Non-pigmented ciliary epithelial cell (primary cell): ENCODE measurements at places on chromosomes 11 and 22.

- DNase-seq: no peak
These were observed 342.1 kb downstream of the CTTN start for GRCh38 chr11:70740488-70740851.

- no peak for DNase-seq
These were observed 18.9 kb upstream of the RFPL3 start for GRCh38 chr22:32338757-32339156.

DNA sequence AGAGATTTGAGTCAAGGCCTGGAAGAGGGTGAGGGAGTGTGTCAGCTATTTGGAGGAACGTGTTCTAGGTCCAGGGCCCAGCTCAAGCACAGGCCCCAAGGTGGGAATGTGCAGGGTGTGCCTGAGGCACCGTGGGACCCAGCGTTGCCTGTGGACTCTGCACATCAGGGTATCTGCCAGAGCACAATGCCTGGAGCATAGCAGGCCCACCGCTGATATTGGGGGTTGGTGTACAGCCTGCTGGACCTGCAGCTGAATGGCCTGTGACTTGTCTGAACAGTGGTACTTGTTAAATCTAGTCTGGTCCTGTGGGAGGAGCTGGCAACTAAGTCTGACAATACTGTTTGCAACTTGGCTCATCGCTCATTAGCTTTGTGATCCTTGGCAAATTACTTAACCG lies 131.7 kb downstream of the GRIK4 start:
- DNase-seq: no peak

- DNase-seq: no peak
These were observed 10.6 kb downstream of the SNX32 start for GRCh38 chr11:65844231-65844872.

DNA sequence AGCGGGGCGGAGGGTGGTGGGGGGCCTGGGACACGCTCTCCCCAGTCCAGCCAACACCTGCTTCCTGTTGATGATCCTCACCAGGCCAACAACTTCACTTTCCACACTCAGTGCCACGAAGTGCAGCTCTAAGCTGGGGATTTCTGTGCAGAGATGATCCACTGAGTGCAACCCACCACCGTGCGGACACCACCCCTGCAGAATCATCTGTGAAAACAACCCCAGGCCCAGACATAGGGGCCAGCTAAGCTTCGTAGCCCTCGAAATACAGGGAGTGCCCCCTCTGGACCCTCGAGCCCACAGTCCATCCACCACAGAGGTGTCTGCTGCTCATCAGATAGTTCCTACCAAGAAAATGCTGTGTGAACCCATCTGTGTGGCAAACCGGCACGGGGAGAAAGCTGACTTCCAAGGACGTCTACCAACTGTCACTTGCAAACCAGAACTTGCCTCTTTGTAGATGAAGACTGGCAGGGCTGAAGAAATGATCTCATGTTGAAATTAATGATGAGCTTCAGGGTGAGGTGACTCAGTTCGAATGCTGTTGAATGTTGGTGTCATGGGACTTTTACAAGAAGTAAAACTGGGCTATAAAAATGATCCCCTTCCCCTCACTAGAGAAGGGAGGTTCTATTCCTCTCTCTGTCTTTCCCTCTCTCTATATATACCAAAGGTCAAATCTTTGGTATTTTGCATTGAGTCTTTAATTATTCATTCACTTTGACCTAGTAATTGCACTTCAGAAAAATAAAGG lies 73.4 kb downstream of the MYEOV start:
- no peak for DNase-seq

GRCh38 chr11:96038046-96038445 lies 114.1 kb upstream of the MTMR2 start:
- DNase-seq: no peak

GRCh38 chr22:46678785-46679700 lies 58.9 kb downstream of the GRAMD4 start:
- DNase-seq: no peak

GRCh38 chr11:61654397-61654829 lies 25.8 kb upstream of the DAGLA start:
- DNase-seq: no peak

DNA sequence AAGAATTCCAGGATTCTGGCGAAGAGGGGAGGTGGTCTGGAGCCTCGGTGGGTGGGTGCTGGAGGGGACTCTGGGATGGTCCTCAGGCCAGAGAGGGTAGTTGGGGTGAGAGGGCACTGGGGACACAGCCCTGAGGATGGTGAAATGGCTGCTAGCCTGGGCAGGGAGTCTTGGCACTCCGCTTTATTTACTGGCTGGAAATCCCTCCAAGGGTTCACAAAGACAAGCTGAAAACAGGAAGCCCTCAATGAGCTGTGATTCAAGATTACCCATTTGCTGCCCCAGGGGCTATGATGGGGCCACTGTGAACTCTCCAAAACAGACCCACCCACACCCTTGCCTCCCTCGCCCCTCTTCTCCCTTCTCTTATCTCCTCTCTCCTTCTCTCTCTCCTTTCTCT lies 71.9 kb downstream of the FBXO7 start:
- no peak for DNase-seq

DNA sequence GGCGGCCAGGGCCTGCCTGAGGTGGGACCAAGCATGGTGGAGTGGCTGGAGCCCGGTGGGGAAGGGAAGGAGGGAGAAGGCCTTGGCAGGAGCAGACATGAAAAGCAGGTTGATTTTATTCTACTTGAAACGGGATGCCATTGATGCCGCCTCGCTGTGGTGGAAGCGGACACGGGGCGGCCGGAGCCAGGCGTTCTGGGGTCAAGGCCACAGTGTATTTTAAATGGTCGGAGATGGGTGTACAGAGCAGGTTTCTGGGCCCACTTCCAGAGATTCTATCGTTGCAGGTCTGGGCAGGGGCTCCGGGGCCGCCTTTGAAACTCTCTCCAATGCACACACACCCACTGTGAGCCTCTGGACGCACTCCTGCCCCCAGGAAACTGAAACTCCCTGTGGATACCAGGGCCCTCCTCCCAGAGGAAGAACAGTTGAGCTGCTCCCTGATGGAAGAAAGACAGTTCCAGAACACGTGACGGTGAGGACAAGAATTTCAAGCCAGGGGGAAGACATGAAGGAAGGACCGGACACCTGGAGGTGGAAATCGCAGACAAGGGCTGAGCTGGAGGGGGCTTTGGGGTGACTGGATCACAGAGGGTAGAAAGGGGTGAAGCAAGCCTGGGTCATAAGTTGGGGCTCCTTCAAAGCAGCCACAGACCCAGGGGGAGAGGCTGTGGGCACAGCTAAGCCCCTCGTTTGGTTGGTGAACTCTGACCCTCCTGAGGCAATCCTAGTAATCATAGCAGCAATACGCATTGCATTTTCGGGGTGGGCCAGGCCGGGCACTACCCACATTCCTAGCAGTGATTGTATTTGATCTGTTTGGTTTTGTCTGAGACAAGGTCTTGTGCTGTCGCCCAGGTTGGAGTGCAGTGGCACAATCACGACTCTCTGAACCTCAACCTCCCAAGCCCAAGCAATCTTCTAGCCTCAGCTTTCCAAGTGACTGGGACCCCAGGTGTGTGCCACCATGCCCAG lies 12.3 kb upstream of the LINC01488 start:
- no peak for DNase-seq

GRCh38 chr11:16813126-16813525 lies 74.7 kb downstream of the C11orf58 start:
- no peak for DNase-seq

DNA sequence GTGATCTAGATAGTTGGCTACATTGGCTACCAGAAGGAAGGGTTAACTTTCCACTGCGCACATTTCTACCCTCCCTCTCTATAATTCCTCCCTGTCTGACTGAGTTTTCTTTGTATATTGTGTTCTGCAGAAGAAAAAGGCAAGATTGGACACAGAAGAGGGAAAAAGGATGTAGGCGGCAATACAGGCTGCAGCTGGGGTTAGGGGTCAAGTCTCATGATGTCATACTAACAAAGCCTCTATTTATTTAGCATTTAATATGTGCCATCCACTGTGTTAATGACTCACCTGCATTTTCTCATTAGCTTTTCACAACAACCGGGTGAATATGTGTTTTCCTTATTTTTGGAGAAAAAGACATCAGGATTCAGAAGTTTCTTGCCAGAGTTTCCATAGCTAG lies 2.0 kb downstream of the FAM83F start:
- DNase-seq: no peak

DNA sequence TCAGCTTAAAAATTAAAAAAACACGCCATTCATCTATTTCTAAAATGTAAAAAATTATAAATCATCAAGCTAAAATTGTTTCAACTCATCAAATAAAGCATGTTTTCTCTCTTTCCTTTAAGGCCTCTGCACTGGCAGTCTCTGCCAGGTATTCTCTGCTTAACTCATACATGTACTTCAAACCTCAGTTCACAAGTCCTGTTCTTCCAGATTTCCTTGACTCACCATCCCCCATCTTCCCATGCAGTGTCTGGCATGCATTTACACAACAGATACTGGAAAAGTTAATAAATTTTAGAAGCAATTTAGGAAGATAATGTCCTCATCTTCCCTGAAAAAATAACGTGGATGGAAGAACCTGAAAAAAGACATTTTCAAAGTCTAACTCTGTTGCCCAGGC lies 32.5 kb downstream of the CSTF3 start:
- DNase-seq: no peak

DNA sequence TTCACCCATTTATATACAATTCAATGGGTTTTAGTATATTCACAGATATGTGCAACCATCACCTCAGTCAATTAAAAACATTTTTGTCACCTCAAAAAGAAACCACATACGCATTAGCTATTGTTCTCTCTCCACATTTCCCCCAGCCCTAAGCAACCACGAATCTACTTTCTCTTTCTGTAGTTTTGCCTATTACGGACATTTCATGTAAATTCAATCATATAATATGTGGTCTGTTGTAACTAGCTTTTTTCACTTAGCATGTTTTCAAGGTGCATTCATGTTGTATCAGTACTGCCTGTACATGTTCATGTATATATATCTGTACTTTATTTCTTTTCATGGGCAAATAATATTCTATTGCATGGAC lies 104.7 kb upstream of the RRM1 start:
- DNase-seq: no peak

- no peak for DNase-seq
These were observed 1.1 kb upstream of the SEPTIN5 start for GRCh38 chr22:19713245-19713644.

DNA sequence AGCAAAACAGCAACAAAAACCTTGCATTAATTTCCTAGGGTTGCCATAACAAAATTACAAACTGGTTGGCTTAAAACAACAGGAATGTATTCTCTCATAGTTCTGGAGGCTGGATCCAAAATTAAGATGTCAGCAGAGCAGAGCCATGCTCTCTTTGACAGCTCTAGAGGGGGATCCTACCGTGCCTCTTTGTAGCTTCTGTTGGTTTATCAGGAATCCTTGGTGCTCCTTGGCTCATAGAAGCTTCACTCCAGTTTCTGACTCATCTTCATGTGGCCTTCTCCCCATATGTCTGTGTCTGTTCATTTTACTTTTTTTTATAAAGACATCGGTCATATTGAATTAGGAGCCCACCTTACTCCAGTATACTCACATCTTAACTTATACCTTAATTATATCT lies 90.5 kb upstream of the POU2AF2 start:
- no peak for DNase-seq

DNA sequence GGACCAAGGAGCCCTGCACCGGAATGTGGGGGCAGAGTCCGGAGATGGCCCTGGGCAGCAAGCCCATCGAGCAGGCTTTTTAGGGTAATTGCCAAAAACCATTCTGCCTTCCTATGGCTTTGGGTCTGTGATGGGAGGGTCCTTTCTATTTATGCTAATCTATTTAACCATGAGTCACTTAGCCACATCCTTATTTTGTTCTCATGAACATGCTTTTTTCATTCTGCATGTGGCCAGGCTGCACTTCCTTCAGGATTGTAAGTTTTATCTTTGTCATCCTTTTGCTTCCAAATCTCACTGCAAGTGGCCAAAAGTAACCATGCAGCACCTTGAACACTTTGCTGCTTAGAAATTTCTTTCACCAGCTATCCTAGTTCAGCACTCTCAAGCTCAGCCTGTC lies 88.3 kb downstream of the EFCAB6 start:
- no peak for DNase-seq
